Right cardiac atrium (tissue), 5 donors: ENCODE measurements at places on chromosomes 2 and 18. TPM values are rescaled to one million over a fixed set of nuclear protein-coding genes. Genes with fewer than 3 reads are reported as not detected.

DNA sequence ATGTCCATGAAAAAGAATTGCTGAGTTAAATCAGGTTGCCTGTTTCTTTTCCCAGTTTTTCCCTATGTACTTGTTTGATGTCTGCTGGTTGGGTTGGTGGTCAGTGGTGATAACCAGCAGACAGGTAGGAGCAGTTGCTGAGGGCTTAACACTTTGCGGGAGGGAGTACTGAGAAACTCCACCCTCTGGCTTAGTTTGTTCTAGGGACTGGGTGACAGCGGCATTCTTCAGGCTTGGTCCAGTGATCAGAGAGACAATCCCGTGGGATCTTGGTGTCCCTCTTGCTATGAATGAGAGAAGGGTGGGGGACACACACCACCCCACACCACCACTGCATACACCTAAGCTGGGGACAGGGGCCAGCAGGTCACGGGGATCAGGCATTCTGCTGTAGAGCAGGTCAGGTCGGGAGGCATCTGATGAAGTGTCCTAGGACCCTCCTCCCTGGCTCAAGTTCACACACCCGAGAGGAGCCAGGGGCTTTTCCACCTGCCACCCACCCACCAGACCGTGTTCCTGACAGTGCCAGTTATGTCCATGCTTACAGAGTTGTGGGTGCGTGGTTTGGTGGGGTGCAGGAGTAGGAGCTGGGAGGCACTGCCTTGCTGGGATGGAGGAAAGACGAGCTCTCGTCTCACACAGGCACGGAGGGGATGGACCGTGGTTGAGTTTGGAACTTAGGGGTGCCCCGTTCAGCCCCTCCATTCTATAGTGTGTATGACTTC lies 21.3 kb upstream of the ALLC start:
- no peak for DNase-seq

The MSTN gene
- 0.11 TPM for total RNA-seq

- no peak for DNase-seq
Measured at GRCh38 chr2:157327200-157327599, 1.6 kb upstream of the ERMN start.

DNA sequence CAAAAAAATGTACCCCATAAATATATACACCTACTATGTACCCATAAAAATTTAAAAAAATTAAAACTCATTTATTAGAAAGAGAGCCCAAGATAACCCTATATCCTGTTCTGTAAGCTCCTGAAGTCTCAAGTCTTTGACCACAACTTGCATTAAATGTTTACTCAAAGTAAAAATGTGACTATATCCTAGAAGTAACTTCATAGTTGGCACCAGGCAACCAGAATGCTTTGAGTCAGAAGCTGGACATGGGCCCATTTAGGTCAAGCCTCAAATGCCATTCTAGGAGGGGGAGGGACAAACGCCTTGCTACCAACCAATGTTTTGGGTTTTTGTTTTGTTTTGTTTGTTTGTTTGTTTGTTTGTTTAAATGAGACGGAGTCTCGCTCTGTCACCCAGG lies 9.3 kb upstream of the TBC1D8 start:
- no peak for DNase-seq

GRCh38 chr2:118222672-118223421 lies 134.6 kb downstream of the INSIG2 start:
- no peak for DNase-seq

The STARD6 gene
- total RNA-seq: not detected

The TTR gene
- not detected for total RNA-seq

DNA sequence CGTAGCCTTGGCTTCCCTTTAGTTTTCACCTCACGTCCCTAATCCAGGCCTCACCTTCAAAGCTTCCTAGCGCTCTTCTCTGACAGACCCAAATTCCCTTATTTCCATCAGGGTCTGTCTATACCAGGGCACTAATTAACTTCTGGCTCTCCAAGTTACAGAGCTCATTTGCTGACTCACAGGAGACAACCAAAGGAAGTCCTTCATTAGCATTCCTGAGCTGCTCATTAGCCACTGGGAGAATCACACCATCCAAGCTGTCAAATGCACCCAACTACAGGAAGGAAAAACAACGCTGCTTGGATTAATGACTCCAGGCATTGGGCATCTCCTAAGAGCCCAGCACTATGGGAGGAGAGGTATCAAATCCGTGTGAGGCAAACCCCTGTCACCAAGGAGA lies 109.8 kb upstream of the ALK start:
- DNase-seq: no peak

The RASGRP3 gene
- 61.6 TPM for total RNA-seq

DNA sequence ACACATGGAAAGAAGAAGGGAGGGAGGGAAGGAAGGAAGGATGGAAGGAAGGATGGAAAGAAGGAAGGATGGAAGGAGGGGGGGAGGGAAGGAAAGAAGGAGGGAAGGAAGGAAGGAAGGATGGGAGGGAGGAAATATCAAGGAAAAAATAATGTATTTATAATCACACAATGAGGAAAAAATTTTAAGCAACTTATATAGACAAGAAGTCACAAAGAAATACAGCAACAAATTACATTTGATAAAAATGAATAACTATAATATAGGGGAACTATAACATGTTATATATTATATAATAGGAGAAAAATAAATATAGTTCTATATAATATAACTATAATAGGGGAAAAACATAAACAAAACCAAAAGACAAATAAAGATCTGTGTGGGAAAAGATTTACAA lies 441.8 kb downstream of the LRATD1 start:
- DNase-seq: no peak

The DIPK1C gene
- 2.5 TPM for total RNA-seq

DNA sequence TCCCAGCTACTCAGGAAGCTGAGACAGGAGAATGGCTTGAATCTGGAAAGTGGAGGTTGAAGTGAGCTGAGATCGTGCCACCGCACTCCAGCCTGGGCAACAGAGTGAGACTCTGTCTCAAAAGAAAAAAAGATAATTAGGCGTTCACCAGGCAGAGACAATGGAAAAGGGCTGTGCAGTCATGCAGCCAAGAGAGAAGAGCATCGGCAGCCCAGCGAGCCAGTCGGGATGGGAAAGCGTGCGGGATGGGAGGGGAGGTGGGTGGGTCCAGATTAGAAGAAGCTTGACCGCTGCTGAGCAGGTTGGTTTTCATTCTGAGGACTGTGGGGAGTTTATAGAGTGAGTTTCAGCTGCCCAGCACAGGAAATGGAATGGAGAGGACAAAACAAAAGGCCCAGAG lies 15.0 kb upstream of the CYS1 start:
- no peak for DNase-seq

GRCh38 chr2:241773511-241774418 lies 2.9 kb upstream of the GAL3ST2 start:
- peak; percentile 38 for DNase-seq

The LAMA1 gene
- total RNA-seq: not detected

DNA sequence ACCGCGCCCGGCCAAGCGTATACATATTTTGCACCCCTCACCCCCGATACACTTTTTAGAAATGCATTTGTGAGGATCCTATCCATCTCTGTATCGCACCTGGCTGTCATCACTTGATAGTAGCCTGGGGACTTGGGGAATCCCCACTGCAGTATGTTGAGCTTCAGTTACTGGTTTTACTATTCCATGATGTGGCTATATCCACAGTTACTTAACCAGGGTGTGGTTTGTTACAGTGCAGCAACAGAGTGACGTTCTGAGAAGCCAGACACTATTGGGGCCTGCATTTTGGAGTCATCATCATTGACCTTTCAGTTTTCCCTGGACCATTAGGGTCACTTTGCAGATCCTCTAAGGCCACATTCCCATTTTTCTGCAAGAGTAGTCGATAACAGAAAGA lies 212.7 kb downstream of the AGAP1 start:
- DNase-seq: no peak

GRCh38 chr18:50642439-50642838 lies 82.6 kb downstream of the MAPK4 start:
- DNase-seq: no peak

- no peak for DNase-seq
Measured at GRCh38 chr2:107383691-107384090, 443.0 kb upstream of the RGPD4 start.

GRCh38 chr2:49162151-49162550 lies 7.8 kb upstream of the FSHR start:
- DNase-seq: no peak

DNA sequence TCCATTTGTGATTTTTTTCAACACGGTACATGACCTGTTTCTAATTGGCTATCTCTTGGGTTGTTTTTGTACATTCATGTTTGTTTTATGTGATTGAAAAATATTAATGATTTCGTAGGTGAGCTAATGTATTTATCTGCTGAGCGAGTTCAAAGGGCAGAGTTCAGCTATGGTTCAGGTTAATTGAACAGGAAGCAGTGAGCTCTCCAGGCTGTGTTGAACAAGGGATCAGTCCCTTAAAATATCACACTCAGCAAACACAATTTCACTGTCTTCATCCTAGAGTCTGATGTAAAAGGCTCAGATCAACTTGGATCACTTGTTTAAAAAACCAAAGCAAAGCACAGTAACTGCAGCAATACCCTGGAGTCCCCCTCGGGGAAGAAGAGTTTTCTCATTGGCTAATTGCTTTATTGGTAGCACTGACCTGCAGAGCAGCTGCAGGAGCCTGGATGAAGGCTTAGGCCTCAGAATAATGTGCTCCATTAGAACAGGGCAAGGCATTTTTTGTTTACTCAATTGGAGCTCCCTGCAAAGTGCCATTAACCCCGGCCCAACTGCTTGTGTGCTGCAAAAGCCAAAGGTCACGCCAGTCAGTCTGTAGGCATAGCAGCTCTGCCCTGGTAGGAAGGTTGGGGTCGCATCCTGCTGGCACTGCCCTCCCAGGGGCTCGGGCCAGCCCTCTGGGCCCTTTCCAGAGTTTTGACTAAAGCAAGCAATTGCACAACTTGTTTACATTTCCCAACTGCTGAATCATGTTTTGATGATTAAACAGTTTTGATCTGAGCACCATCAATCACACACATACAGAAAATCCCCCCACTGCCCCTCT lies 10.5 kb downstream of the ONECUT2 start:
- DNase-seq: no peak

- DNase-seq: peak; percentile 50
Measured at GRCh38 chr2:192195548-192196418, 1.1 kb upstream of the TMEFF2 start.
